Activated CD4-positive, alpha-beta T cell treated with anti-CD3 and anti-CD28 coated beads, Interleukin-2, amount 50 U/mL, for 1 hour (primary cell): ENCODE measurements at places on chromosomes 2 and 18.

- DNase-seq, result no peak
These were observed 58.6 kb upstream of the SLC25A52 start for GRCh38 chr18:31819106-31819924.

DNA sequence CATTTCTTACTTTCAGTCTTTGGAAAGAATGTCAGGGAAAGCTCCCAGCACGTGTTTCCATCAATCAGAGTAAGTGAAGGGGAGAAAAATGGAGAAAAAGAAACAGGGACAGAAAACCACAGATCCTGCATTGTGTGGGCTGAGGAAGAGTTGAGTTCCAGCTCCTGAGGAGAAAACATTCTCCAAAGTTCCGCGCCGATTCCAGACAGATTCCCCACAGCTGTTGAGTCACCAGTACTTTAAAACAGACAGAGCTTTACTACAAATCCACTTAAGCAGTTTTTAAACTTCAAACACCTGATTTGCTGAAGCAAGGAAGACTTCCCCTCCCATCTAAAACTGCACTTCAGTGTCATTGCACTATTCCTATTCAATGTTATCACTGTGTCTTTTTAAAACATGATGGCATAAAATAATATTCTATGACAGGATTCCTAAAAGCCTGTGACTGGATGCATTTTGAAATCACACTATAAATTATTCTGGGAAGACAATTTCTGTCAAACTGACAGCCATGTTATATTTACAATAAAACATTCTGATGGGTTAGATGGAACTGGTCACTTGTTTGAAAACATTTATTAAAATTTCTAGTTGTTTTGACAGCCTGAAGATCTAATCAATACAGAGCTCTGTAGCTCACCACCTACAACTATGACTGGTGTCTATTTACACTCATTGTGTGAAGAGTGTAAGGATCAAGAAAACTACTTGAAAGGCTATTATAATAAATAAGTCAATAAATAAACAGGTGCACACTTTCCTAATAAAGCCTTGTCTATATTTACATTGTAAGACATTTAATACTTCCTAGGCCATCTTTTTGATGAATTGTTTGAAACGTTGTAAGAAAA, 40.9 kb downstream of the TCF4 start:
- DNase-seq, result no peak

DNA sequence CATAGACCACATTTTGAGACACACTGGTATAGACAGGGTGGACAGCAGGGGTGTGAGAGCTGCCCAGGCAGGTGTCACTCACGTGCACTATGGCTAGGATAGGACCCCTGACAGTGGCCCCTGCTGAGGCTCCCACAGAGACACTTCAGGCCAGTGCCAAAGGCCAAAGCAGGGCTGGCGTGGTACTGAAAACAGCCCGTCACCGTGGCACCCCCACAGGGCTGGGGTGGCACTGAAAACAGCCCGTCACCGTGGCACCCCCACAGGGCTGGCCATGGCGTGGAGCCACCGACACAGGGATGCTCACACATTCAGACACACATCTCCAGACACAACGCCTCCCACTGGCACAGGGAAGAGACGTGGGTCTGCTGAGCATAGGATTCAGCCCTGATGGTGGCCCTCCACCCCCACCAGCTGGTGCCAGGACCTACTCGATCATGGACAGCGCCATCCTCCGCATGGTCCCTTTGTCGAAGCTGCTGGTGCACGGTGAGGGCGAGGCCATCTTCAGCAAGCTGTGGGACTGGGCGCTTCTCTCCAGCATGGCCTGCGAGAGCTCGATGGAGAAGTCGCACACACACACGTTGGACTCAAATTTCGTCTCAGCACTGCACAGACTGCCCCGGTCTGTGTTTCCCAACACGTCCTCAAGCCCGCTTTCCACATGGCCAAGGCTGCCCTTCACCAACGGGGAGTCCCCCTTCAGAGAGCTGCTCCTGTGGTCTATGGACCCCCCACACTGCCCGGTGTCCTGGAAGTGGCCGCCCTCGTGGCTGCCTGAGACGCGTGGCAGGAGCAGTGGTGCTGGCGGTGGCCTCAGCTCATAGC, 34.1 kb downstream of the ANKMY1 start:
- DNase-seq, result no peak

DNA sequence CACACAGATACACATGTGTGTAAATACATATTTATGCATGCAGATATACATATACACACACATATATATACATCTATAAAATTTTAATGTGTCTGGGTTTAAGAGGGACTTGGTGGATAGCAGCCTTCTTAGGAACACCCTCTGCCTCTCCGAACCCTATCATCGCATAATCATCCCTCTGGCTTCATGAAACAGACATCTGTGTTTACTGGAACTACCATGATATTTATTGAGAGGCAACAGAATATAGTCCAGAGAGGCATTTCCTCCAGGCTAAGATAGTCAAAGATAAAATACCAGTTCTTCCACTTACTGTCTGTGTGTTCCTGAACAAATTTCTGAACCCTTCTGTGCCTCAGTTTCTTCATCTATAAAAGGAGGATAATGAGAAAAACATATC, 239.0 kb upstream of the FANCL start:
- DNase-seq, result no peak

DNA sequence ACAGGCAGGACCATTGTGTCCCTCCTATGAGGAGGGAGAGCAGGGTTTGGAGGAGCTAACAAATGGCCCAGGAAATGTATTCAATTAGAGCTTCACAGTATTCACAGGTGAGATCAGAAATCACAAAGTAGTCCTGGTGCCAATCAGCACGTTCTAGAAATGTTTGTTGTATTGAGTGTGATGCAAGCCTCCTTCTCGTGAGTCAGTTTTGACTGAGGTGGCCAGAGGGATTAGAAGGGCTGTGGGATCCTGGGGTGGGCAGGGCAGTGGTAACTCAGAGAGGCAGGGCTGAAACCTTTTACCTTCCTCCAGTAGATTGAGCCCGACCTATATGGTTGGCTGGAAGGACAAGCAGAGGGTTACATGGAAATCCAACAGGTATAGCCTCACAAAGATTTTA, 95.0 kb downstream of the BOD1L2 start:
- DNase-seq, result no peak

GRCh38 chr2:120819720-120820210, 84.1 kb downstream of the GLI2 start:
- no peak for DNase-seq

DNA sequence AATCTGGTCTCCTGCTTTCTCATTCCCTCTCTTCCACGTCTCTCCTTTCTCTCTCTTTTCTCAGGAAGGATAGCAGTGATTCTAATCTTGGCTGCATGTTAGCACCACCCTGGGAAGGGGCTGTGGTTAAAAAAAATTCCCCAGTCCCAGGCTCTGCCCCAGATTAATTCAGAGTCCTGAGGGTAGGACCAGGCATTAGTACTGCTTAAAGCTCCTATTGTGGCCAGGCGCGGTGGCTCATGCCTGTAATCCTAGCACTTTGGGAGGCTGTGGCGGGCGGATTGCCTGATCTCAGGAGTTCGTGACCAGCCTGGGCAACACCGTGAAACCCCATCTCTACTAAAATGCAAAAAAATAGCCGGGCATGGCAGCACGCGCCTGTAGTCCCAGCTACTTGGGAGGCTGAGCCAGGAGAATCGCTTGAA, 35.4 kb upstream of the EML4 start:
- no peak for DNase-seq

GRCh38 chr18:62436636-62437234, 86.1 kb upstream of the ZCCHC2 start:
- no peak for DNase-seq

GRCh38 chr18:33578518-33579348, 714 bp downstream of the ASXL3 start:
- DNase-seq, result no peak

DNA sequence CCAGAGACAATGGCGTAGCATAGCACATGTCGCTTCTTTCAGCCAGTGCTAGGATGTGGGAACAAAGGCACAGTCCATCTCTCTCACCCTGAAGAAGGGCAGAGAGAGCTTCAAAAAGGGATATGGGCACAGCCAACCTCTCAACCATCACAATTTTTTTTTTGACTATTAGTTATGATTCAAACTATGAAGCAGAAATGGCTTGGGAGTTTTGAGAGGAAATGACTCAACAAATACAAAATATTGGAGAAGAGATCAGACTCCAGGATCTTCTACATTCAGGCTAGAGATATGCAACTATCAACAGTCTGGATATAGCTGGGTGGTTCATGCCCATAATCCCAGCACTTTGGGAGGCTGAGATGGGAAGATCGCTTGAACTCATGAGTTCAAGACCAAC, 109.1 kb downstream of the MCFD2 start:
- no peak for DNase-seq

DNA sequence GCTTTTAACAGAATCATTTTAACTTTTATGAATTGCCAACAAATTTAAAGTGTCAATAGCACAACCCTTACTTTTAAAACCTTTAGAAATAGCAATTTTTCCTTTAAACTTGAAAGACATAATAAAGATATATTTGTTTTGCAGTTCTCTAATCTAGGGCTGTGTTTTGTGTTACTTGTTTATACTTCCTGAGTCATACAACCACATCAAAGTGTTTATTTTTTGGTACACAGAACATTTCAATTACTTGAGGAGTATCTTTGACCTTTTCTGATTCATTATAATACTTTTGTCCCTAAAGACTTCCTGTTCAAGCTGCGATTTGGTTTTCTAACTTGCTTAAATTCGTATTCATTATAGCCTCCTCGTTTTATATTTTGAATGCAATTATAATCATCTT, 21.8 kb downstream of the TYW5 start:
- no peak for DNase-seq

GRCh38 chr2:218255446-218255845, 5.4 kb upstream of the GPBAR1 start:
- no peak for DNase-seq

- no peak for DNase-seq
These were observed 103.7 kb downstream of the SLC4A3 start for GRCh38 chr2:219731173-219731572.

DNA sequence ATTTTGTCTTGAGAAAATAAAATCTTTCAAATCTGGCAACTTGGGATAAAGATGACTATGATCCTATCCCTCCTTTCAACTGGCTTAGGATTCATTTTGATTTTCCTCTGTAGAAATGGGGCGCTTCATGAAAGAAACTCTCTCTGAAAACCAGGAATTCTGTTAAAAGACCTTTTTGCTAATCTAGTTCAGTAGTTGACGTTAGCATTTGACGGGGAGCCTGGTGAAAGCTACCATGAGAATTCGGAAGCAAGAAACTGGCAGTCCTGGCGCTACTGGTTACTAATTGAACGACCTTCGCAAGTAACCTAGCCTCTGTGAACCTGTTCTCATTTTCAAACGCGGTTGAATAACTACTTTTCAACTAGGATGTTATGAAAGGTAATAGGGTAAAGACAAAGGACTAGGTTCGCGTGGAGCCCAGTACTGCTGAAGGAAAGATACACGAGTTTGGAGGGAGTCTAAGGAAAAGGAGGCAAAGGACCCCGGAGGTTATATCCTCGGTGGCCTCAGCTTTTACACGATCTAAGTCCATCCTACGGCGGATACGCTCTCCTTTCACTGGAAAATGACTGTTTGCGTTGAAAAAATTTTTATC, 604 bp upstream of the STK11IP start:
- no peak for DNase-seq

GRCh38 chr2:3777966-3778365, 74.6 kb downstream of the DCDC2C start:
- no peak for DNase-seq

DNA sequence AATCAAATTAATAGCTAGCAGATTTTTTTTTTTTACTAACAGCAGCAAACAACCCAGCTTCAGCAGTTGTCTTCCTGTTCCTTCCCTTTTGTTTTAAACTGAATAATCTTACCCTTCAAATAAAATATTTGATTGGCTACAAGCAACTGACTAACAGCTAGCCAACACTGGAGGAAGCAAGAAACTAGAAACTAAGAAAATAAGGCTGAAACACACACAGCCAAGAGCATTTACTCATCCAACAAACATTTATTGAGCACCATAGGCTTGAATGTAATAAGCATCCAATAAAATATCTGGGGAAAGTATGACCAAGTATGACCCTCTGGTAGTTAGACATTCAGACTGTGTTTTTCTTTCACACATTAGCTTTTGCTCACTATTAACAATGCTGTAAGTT, 189.2 kb downstream of the CD226 start:
- DNase-seq, result no peak

DNA sequence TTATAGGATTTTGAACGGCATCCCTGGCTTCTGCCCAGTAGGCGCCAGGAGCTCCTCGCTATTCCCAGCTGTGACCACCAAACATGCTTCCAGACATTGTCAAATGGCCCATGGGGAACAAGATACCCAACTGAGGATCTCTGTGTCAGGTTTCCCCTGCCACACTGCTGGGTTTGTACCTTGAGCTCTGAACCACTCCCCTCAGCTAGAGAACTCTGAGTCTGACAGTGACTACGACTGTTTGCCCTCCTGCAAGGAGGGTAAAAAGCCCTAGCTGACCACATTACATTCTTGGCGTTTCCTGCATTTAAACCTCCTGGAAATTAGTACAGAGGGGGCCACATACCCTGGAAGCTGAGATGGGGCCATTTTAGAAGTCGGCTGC, 12.4 kb downstream of the LRRFIP1 start:
- no peak for DNase-seq

DNA sequence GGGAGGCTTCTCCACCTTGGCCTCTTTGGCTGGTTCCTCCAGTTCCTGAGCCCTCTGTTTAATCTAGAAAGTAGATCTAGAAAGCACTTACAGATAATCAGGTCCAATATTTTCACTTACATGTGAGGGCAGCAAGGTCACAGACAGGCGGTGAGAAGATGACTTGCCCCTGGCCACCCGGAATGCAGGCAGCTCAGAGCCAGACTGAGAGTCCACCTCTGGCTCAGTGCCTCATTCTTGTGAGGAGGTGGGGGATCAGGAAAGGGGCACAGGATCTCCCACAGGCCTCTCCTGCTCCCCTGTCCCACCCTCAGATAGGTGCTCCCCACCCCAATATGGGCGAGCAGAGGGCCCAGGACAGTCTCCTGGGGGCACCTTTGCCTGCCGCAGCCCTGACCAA, 5.8 kb downstream of the WNT6 start:
- no peak for DNase-seq

DNA sequence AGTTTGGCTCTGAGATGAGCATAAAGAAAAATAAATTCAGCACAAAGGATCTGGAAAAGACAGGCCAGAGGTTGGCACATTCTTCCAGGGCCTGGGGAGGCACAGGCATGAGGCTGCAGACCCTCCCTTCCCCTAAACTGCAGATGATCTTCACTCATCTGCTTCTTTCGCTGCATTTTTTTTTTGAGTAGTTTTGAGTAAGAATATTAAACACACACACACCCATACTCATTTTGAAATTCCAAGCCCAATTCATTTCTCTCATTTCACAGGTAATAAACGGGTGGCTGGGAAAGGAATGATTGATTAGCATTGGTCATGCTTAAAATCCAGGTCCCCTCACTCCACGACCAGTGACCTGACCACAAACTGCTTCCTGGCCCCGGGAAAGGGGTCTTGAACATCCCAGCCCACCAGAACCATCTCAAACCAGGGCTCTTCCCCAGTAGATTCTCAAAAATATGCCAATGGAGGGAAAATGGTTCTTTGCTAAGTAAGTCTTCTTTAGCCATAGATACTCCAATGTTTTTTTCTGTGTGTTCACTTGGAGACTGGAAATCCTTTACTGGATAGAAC, 219.6 kb downstream of the ANAPC1 start:
- no peak for DNase-seq

GRCh38 chr18:50594012-50594411, 34.1 kb downstream of the MAPK4 start:
- DNase-seq, result no peak
